Stimulated activated CD4-positive, alpha-beta T cell treated with anti-CD3 and anti-CD28 coated beads, Interleukin-15, amount 100 ng/mL, for 1 hour (primary cell): ENCODE measurements at places on chromosomes 4 and X.

DNA sequence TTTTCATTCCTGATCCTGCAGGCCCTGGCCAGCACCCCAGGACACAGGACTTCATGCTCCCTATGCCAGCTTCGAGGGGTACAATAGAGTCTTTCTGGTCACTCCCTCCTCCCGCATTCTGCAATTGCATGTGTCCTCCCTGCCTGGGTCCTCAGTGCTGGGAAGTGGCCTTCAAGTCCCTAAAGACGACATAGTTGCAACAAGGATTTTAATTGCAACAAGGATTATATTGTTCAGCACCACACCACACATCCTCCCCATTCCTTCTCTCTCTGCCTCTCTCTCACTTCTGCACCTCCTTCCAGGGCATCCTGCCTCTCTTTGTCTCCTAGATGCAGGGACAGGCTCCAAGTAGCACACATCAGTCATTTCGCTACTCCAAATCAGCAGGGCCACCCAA lies 25.5 kb downstream of the SCD5 start:
- DNase-seq = no peak

DNA sequence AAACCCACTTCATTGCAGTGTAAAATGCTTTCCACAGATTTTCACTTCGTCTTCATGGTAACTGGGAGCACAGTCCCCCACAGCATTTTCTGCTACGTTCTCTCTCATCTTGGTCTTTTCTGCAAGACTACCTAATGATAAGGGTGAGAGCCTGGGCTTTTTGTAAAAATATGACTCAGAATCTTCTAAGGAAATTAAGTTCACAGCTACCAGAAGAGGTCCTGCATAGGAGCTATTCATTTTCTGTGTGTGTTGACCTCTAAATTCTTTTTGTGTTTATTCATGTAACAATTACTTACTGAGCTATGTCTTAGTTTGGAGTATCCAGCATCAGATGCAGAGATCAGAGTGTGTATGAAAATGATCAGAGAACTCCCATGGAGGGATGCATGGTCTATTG lies 192.2 kb downstream of the CPEB2 start:
- no peak for DNase-seq

GRCh38 chr4:132991111-132991510 lies 158.0 kb upstream of the PCDH10 start:
- no peak for DNase-seq

DNA sequence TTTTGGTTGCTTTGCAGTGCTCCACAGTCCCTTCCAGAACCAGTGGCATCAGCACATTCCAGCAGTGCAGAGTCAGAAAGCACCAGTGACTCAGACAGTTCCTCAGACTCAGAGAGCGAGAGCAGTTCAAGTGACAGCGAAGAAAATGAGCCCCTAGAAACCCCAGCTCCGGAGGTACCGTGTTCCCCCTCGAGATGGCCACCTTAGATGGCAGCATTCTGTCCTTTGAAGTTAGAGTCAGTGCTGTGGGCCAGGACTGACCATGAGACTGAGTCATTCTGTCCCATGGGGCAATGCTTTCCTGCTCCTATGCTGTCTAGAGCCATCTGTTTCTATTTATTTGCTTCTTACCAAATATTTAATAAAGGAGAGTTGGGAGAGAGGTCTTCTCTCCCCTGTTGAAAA lies 112.3 kb downstream of the KLHL8 start:
- DNase-seq = no peak

- DNase-seq = no peak
These were observed 169.9 kb downstream of the IQCM start for GRCh38 chr4:149645790-149646189.

GRCh38 chr4:117740736-117741135 lies 293.6 kb upstream of the NDST3 start:
- DNase-seq = no peak

GRCh38 chr4:120526033-120526432 lies 396.5 kb downstream of the PRDM5 start:
- DNase-seq = no peak
